ENCODE measurements at places on chromosomes 5 and 9. TPM values are rescaled to one million over a fixed set of nuclear protein-coding genes. Genes with fewer than 3 reads are reported as not detected.

DNA sequence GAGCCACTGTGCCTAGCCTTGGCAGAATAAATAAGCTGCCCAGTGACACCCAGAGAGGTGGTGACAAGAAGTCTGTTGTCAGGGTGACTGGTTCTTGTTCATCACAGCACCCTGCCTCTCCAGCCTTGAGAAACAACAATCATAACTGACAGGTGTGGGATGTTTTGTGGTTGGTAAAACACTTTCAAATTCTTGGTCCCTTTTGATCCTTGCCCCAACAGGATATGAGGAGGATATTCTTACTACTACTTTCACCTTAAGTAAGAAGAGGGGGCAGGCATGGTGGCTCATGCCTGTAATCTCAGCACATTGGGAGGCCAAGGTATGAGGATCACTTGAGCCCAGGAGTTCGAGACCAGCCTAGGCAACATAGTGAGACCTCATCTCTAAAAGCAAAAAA lies 14.2 kb upstream of the FRRS1L start:
- no peak for DNase-seq

DNA sequence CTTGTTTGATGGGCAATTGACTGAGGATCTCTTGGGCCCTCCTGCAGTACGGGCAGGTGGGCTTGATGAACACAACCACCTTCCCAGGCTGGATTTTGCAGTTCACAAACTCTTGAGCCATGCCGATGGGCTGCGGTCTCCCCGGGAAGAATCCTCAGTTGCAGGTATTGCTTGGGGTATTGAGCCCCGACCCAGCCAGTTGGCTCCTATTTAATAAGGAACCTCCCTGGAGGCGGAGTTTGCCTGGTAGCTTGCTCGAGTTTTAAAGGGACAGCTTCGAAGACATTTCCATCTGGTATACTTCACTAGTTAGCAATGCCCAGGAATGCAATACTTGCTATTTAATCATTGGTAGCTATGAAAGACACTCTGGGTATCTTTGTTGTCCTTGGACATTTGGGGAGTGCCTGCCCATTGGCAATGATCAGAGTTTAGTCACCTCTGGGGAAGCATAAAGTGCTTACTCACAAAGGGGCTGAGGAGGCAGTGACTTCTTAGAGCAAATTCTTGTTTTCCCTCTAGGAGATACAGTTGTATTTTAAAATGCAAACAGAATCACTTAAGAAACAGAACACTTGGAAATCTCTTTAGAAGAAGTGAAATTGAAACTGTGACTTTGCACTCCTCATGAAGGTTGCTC lies at the start of gene GLRX:
Gene GLRX, minus strand, starts transcription at position 185 of the 640 bp plus-strand sequence. Its CDS starts 64 bp downstream, at position 121.
- DNase-seq: no peak

DNA sequence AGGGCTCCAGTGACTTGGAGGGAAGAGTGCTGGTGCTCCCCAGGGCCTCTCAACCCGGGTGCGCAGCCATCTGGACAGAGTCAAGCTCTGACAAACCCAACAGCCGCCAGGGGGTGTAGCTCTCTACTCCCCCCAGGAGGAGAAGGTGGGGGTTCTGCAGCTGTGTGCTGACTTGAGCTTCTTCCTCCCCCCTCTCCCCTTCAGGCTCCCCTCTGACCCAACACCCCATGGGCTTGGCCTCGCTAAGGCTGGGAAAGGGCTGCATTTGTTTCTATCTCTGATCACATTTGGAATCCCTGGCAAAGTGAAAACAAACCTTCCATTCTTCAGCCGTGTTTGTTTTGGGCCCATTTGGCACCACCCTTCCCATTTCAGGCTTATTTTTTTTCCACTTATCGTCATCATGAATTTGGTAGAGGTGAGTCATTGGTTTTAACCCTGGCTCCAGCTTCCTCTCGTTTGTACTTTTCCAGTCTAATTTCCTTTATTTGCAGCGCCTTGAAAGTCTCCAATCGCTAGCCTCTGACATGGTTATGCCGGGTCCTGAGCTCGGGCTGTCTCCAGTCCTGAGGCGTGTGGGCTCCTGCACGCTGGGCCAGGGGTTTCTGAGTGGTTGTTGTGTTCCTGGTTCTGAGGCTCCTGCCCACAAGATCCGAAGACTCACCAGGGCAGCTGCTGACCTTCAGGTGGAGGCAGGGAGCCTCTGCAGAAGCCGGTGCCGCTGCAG lies 36.1 kb downstream of the DAP start:
- DNase-seq: no peak

- DNase-seq: no peak
Observed at GRCh38 chr5:109450129-109450877, 40.5 kb upstream of the PJA2 start.

GRCh38 chr9:22203371-22204138 lies 194.4 kb upstream of the CDKN2B start:
- no peak for DNase-seq

STOM gene
- 90.9 TPM for polyA plus RNA-seq

Measured in right renal pelvis (tissue), 4 donors.